ENCODE measurements at places on chromosomes 11 and 22. TPM values are rescaled to one million over a fixed set of nuclear protein-coding genes. Genes with fewer than 3 reads are reported as not detected.

DNA sequence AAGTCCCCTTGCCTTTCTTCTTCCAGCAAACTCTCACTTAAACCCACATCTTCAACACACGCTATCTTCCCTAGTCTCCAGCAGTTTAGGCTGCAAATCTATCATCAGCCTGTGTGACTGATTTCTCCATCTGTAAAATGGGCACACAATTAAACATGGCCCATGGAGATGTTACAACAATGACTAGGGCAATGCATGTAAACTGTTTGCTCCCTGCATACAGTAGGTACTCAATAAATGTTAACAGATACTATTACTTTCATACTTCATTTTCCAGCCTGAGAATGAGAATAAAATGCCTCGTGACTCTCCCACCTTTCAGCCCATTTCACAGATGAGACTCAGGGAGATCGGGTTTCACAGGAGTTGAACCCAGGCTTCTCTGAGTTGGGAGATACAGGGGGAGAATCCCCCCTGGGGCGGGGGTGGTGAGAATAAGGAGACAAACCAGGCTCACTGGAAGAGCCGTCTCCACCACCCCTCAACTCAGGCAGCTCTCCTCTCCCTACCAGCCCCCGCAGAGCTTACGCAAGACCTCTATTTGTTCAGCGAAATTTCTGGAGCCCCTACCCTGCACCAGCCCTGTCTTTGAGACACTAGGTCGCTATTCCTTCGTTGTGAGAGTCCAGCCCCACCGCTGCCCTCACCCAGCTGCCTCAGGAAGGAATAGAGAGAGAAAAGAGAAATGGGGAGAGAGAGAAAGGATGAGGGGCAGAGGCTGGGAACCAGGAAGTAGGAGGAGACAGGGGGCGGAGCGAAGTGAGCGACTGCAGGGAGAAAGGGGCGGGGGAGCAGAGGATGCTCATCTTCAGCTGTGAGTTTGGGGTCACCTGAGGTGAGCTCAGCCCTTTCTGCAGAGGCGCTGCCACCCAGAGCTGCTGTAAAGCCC lies 42.1 kb upstream of the KLHL35 start:
- peak; percentile 66 for DNase-seq

DNA sequence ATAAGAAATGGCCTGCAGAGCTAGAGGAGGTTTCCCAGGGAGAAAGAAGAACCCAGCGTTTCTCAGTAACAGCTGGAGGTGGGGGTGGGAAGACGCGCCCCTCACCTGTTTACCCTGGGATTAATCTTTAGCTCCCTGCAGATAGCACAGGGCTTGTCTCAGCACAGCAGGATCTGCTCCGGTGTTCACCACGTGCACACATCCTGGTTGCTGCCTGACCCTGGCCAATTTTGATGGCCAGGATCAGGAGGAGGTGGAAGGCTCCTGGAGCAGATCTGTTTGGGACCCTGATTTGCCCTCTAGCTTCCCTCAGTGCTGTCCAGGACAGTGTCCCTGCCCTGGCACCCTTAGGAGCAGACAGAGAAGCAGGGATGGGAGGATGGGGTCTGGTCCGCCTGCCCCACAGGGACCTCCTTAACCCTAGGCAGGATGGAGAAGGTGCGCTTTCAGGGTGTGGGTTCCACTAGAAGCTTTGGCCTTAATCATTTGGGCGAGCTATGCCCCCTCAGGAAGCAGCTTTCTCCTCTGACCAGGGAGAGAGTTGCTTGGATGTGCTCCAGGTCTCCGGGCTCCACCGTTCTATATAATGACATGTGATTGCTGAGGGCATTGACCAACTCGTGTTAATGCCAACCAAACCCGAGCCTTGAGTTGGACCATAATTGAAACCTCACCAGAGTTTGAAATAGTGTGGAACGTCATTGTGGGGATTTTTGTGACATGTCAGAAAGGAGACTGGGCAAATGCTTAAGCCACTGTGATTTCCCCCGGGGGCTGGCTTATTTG lies 19.3 kb downstream of the UPB1 start:
- no peak for DNase-seq

The LRRC4C gene
- 0.26 TPM for polyA plus RNA-seq

The KCNQ1OT1 gene
- polyA plus RNA-seq = 0.22 TPM

GRCh38 chr22:27885977-27886842 lies 32.8 kb downstream of the PITPNB start:
- DNase-seq = no peak

DNA sequence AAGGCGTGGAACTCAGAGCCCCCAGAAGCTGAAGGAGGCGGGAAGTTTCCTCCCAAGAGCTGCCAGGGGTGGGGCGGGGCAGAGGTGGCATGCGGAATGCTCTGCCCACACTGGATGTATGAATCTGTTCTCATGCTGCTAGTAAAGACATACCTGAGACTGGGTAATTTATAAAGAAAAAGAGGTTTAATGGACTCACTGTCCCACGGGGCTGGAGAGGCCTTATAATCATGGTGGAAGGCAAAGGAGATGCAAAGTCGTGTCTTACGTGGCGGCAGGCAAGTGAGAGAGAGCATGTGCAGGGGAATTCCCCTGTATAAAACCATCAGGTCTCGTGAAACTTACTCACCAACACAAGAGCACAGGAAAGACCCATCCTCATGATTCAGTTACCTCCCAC lies 57.6 kb downstream of the SMIM38 start:
- peak; percentile 0 for DNase-seq

DNA sequence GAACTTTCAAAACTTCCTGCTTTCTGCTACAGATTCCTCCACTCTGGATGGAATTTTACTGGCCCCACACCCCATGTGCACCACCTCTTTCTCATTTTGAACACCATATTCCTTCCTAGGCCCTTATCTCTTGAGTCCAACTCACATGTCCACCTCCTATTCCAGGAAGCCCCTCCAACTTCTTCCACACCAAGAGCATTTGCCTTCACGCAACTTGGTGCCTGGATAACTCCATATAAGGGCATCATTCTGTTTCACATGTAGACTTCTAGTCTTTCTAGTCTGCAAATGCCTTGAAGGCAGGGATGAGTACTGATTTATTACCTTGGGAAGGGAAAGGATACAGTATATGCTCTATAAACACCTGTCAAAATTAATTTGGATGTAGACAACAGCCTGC lies 17.5 kb downstream of the GAB2 start:
- DNase-seq = no peak

The STK33 gene
- polyA plus RNA-seq = 19.3 TPM

DNA sequence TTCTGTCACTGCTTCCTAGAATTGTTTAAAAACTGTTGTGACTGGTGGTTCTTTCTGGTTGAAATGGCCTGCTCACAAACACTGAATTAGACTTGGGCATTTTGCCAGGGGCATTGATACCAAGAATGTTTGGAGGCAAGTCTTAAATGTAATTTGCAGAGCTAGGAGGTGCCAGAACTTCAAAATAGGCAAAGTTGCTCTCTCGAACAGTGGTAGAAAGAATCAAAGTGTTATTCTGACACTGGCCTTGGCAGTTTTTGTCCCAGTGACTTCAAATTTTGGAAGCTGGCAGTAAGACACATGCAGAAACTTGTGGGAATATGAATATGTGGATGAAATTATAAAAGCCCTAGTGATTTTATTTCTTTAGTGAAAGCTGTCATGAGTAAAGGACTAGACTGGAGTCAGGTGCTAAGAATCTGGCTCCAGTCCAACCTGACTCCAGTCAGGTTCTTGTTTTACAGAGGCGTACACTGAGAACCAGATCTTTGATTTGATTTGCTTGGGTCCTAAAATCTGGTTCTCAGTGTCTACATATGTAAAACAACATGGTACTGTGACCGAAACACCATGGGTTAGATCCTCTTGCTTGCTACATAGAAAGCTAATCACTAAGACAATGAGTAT lies 20.9 kb downstream of the SVIP start:
- DNase-seq = no peak

The SYVN1 gene
- 21.2 TPM for polyA plus RNA-seq
